ENCODE measurements at places on chromosomes 12 and 14.

- no peak for DNase-seq
Observed at GRCh38 chr14:91341751-91342154, 75.9 kb downstream of the CCDC88C start.

DNA sequence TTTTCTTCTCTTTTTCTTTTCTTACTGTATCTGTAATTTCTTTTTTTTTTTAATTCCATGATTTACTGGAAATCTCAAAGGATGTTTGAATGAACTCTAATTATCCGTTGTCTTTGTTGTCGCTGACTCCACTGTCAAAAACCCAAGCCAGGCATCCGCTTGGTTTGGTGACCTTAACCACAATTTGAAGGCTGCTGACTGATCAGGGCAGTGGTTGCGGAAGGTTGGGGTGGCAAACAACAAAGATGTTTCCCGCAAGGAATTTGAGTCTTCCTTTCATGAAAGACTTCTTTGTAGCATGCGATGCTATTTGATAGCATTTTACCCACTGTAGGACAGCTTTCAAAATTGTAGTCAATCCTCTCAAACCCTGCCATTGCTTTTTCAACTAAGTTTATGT lies 1013.8 kb downstream of the DIO2 start:
- DNase-seq, result no peak

GRCh38 chr12:85575120-85576096 lies 260.8 kb downstream of the RASSF9 start:
- no peak for DNase-seq

DNA sequence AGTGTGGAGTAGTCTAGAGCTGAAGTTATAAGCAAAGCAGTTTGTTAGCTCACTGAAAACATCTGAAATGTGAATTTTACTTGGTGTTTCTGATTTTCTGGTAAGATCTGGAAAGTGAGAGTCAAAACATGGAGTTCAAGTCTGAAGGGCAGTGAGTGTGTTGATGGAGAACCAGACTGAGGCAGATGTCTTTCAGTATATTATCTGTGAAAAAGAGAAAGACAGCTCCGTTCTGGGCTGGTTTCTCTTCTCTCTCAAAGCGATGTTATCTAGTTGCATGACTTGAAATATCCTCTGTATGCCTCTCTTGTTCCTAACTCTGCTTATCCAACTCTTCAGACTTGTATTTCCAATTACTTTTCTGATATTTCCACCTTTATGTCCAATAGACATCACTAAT lies 381.9 kb upstream of the RGS6 start:
- DNase-seq, result no peak

GRCh38 chr14:49982501-49982951 lies 89.6 kb downstream of the ARF6 start:
- no peak for DNase-seq

- DNase-seq, result no peak
Observed at GRCh38 chr14:40859055-40859454, 747.6 kb upstream of the LRFN5 start.

DNA sequence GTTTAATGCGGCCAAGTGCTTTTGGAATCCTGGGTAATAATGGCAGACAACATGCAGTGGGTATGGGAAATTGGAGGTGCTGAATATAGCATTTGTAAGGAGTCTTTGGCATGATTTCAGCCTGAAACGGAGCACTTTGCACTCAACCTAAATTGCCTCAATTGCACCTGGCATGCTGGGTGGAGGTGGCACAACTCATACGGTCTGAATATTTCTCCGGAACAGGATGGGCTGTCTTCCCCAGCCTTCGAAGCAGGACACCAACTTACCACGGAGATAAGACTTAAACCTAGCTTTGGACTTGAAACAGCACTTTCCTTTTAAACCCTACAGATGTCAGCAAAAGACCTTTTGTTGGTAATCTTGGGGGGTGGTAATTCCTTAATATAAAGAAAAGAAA lies 153.7 kb upstream of the SRRM4 start:
- DNase-seq, result no peak

DNA sequence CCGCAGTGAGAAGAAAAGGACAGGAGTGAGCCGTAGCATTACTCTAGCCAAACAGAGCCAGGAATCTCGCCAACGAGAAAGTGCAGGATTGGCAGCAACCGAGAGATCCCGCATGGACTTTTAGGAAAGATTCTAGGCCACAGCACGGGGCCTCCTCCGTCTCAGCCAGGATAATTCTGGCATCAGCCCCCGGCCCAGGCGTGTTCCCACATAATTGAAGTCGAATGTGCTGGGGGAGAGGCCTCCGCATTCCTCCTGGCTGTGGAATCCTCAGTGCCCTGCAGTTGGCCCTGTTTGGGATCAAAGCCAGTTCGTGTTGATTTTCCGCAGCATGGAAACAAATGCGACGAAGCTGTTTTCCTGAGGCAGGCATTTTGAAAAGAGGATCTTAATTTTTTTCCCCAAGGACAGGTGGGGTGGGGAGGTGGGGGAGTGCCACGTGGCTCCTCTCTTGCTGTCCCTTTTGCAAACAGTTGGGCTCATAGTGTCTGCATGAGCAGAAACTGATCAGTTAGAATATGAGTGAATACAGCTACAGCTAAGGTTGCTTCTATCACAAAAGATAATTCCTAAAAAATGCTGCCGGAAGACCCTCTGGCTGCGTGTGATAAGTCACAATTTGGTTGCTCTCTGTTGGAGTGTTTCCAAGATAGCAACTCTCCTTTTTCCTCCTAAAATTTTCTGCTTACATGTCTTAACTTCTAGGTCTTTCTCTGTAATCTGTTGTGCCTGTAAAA lies 37.3 kb upstream of the ATXN2 start:
- DNase-seq, result no peak
